ENCODE measurements at places on chromosomes 5 and 9.

- DNase-seq: no peak
These were observed 240.5 kb upstream of the IRX1 start for GRCh38 chr5:3355126-3355525.

- no peak for DNase-seq
These were observed 38.5 kb downstream of the FBXL7 start for GRCh38 chr5:15538516-15538915.

GRCh38 chr9:135762921-135763320 is 60.9 kb downstream of the KCNT1 start:
- DNase-seq: no peak

DNA sequence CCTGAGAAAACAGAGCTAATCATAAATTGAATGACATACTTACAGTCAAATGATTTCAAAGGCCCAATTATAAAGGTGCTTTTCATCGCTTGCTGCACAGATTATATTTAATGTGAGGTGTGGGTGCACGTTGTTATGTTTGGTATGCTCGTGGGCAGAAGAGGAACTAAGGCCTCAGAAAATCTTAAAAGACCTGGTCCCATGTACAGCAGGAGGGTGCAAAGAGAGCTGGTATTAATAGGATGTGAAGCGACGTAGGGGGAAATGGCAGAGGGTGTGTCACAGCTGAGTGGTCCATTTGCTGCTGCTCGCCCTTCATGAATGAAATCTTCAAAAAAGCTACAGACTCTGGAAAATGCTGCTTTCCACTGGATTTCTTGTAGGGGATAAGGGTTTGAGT is 40.5 kb upstream of the IFNK start:
- DNase-seq: no peak

DNA sequence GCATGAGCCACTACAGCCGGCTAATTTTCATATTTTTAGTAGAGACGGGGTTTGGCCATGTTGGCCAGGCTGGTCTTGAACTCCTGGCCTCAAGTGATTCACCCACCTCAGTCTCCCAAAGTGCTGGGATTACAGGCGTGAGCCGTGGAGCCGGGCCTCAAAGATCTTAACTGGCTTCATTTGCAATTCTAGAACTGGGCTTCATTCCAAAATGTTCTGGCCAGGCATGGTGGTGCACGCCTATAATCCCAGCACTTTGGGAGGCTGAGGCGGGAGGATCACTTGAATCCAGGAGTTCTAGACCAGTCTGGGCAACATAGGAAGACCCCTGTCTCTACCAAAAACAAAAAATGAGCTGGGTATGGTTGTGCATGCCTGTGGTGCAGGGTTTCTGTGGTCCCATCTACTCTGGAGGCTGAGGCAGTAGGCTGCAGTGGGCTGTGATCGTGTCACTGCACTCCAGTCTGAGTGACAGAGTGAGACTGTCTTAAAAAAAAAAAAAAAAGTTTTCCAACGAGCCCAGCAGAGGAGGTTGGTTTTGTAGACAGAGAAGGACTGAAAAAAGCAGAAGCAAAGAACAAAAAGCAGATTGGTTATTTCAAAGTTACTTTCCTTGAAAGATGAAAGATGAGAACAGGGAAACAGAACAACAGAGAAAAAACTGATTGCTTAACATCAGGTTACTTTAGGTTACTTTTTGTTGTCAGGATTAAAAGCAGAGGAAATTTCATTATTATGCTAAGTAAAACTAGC is 78.2 kb downstream of the ANKRD55 start:
- DNase-seq: no peak

DNA sequence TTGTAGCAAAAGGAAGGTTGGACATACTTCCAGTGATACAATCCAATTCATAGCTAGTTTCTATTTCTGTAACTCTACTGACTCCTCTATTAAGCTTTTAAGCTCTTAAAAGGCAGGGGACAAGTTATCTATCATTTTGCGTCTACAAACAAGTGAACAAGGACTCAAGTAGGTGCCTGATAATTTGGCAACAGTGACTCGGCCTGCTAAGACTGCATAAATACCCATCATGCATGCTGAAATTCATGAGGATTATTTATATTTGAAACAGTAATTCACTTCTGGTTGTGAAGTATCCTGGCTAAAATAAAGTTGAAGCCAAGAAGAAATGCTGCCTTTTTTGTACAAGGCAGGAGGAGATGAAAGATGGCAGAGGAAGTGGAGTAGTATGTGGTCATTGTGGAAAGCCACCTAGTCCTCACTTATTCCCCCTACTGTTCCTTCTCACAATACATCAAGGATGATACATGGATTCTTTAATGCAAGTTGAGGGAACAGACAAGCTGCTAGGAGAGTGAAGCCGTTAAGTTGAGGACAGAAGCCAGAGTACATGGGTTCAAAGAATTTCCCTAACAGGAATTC is 74.0 kb downstream of the MRPS27 start:
- DNase-seq: no peak
